ENCODE measurements at places on chromosomes 5 and 9.

GRCh38 chr5:147413266-147413665 lies 96.6 kb downstream of the DPYSL3 start:
- no peak for DNase-seq

GRCh38 chr5:52694648-52695047 lies 93.1 kb upstream of the ITGA1 start:
- DNase-seq = no peak

DNA sequence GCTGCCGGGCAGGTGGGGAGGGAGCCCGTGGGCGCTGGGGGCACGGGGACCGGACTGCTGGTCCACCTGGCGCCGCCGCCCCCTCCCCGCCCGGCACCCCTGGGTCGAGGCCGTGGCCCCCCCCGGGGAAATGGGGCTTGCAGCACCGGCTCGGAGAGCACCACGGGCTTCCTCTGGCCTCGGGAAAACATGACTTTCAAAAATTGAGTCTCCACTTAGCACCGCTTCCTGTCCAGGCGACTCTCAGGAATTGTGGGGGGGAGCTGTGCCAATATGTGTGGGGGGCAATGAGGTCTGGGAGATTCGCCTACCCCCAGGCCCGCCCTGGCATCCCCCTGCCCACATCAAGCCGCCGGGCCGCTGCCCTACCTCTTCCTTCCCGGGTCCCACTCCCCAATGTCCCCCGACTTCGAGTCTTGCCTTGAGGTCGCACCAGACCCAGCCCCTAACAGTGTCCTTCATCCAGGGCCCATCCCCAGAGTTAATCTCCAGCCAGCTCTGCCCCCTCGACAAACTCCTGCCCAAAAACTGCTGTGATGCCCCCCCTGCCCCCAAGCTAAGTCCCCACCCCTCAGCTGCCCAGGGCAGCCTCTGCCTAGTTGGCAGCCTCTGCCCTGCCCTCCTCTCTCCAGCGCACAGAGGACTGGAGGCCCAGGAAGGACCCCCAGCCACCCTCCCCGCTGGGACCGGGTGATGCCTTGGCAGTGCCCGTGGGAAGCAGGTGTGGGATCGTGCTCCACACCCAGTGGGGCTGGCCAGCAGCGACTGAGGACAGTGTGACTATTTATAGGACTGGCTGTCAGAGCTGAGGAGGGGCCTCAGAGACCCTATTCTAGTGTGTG lies 3.9 kb downstream of the EGFL7 start:
- no peak for DNase-seq

DNA sequence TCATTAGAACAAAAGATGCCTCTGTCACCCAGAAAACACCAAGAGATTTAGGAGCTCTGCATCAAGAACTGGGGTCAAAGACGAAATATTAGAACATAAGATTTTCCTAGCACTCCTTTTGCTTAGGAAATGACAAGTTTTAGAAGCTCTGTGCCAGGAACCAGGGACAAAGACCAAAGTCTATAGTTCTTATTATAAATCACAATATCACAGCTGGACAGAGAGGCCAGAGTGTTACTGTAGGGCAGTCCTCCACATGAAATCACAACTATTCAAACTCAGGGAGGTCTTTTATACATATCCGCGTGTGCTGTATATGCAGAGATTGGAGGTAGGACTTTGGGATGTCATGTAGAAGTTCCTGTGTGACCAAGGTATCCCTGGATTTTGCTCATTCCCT lies 116.7 kb upstream of the SAP30L start:
- DNase-seq = no peak

GRCh38 chr5:145166110-145166509 lies 669.0 kb downstream of the PRELID2 start:
- DNase-seq = no peak

DNA sequence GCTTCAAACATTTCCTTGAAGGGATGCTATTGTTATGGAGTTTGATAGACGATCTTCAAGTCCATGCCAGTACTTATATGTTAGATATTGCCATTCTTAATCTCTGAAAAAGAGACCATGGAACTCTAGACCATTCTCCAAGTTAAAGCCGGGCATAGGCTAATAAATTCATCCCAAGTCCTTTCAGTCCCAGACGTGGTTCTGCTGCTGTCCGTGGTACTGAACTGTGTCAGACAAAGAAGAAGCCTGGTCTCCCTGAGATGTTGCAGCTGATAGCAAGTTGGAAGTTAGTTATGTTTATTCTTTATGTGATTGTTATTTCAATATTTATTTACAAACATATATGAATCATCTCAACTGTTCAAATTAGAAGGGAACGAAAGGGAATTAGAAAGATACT lies 158.7 kb downstream of the NMUR2 start:
- DNase-seq = no peak

DNA sequence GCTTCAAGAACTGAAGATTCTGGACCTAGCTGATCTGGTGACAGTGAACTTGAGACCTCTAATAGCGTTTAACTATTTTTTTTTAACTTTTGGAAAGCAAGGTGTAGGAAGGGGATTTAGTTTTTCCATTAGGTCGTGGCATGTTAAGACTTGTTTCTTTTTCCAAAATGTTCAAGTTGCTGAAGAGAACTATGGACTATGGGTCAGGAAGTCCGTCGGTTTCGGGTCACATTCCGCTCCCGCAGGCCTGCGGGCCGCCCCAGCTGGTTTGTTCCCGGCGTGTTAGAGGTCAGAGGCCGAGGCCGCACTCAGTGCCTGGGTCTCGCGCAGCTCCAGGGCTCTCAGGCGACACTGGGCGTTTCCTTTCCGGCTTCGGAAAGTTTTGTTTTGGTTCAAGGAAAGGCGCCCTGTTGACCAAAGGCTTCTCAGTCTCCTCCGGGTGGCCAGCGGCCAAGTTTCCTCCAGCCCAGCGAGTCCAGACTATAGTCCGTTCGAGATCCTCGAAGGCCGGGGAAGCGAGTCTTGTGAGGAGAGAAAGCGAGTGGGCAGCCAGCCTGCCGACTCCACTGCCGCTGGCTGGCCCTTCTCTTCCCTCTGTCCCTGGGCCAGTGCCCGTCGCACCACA lies 586 bp upstream of the FCHO2 start:
- no peak for DNase-seq

- DNase-seq = no peak
Observed at GRCh38 chr5:179759581-179760551, 27.2 kb downstream of the MAML1 start.

- DNase-seq = no peak
Observed at GRCh38 chr9:27645161-27645840, 72.0 kb upstream of the C9orf72 start.

GRCh38 chr9:85212209-85212608 lies 529.5 kb downstream of the AGTPBP1 start:
- DNase-seq = no peak

DNA sequence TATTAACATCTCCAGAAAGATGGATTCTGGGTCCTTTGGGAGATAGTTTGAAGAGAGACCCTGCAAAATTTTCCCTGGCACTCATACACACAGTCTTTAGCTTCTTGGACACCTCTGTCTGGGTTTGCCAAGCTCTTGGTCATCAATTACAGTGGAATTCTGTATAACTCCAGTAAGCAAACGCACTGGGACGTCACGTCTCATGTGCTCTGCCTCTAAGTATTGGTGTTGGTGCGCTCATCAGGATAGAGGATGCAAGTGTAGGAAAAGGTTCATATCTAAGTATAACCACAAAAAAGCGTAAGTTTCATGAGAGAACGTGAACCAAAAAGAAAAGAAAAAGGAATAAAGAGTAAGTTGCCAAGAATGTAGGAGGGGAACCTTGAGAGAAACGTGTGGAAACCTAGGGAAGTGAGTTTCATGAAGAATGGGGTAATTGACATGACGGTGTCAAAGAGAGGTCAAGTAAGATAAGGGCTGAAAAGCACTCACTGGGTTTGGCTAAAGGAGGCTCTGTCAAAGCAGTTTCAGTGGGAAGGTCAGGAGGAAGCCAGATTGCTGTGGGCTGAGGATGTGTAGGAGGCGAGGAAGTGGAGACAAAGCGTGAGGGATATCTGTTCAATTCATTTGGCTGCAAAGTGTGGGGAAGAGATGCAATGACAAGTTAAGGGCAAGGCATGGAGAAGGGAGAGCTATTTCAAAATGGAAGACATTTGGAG lies 92.7 kb downstream of the RAD23B start:
- no peak for DNase-seq

DNA sequence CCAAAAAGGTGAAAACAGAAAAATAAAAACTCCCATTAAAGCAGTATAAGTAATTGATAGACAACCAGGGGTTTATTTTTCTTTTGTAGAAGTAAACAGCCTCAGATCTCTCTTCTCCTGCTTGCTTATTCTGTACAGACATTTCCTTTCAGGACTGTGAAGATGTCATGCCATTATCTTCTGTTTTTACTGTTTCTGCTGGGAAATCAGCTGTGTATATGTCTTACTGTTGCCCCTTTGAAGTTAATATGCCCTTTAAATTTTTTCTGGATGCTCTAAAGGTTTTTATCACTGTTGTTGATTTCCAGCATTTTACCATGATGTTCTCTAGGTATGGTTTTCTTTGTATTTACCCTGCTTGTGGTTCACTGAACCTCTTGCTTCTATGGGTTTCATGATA lies 199.5 kb downstream of the NXNL2 start:
- DNase-seq = no peak

- DNase-seq = no peak
Observed at GRCh38 chr9:84297162-84297821, 43.3 kb downstream of the SLC28A3 start.

- no peak for DNase-seq
Observed at GRCh38 chr5:1009359-1010180, 968 bp downstream of the NKD2 start.

- no peak for DNase-seq
Observed at GRCh38 chr9:117873664-117874063, 169.5 kb downstream of the TLR4 start.

GRCh38 chr5:10235350-10235749 lies 14.3 kb downstream of the ATPSCKMT start:
- no peak for DNase-seq

GRCh38 chr5:122704247-122705036 lies 70.4 kb upstream of the SNX2 start:
- no peak for DNase-seq

DNA sequence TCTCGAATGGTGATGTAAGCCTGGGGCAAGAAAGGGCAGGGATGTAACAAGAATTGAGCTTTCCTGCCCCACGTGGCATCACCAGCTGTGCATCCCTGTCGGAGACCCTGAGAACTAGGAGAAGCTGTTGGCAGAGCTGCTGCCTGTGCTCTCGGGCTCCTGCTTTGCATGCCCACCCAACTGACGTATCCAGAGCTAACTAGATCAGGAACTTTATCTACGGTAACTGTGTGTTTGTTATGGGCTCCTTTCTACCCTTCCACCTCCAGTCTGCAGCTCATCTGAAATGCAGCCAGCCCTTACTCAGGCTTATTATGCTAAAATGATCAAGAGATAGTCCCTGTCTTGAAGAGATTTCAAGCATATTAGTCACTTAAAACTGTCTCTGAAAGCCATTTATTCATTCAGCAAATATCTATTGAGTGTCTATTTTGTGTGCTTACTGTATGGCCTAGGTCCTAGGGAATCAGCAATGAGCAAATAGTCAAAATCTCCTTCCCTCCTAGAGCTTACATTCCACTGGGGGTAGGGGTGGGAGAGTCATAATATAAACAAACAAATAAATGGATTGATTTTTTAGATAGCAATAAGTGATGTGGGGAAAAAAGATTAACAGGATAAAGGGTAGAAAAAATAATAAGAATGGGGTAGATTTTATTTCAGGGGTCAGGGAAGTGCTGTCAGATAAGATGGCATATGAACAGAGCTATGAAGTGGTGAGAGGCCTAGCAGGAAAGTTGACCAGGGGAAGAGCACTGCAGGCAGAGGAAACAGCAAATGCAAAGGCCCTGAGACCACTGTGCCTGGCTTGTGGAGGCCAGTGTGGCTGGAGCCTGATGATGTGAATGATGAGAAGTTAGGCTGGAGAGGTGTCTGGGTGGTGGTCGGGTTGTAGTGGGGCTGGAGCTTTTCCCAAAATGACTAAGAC lies 118.2 kb downstream of the GALNT10 start:
- no peak for DNase-seq

DNA sequence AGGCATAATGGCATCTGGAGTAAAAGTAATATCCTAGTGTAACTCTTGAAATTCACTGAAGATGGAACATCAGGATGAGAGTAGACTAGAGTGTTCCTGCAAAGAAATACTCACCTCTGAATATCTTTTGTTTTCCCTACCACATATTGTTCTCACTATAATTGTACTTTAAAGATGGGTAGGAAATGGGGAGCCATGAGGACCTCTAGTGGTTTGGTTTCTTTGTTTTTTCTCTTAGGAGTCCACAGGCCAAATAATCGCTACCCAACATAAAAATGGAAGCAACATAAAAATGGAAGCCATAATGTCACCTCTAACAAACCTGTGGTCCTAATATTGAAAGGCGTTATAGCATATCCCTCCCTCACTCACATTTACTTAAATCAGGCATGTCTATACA lies 2375.8 kb downstream of the MAT2B start:
- DNase-seq = no peak

DNA sequence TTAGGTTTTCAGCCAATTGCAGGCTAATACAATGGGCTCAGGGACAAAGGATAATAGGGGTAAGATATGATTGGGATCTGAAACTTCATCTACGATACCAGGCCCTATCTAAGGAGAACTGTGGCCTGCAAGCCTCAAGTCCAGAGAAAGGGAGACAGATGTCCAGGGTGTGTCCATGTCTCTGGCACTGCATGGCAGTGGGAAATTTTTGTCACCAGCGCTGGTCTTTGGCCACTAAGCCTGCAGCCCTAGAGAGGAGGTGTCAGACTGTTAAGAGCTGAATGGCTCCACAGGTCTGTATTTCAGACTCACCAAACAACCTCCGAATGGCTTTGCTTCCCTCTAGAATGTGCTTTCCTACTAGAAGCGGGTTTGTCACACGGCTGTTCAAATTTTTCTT lies 6.6 kb upstream of the CNOT6 start:
- DNase-seq = no peak

GRCh38 chr5:139752506-139753473 lies 42.8 kb upstream of the PSD2 start:
- no peak for DNase-seq

DNA sequence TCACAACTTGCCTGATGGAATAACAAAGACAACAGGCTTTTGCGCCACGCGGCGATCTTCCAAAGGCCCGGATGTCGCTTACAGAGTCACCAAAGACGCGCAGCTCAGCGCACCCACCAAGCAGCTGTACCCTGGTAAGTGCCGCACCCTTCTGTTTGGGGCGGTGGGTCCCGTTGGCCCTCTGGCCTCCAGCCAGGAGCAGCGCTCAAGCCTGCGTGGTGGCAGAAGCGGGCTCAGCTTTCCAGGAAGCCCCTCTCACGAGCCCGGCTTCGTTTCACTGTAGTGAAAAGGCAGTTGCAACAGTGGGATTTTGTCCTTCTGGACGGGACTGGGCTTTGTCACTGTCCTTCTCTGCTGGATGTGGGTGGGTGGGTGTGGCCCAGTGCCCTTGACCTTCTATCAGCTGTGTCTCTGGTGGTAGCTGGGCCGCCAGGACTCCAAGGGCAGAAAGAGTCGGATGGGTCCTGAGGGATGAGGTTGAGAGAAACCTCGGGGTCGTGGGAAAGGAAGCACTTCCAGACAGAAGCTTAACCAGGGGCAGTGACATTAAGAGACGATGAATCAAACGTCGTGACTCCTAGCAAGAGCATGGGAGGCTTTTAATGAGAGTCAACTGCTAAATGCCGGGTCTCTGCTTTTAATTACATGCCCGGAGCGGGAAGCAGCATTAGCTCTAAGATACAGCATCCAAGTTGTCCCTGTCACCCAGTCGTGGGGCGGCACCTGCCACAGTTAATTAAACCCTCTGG lies 49.5 kb downstream of the COL5A1 start:
- no peak for DNase-seq

All from GM18507 (cell line).